Activated naive CD8-positive, alpha-beta T cell treated with anti-CD3 and anti-CD28 coated beads, Interleukin-2, amount 50 U/mL, for 16 hours (primary cell): ENCODE measurements at places on chromosomes 5 and 9.

- no peak for DNase-seq
These were observed 457.3 kb downstream of the RAB3C start for GRCh38 chr5:59040024-59040803.

GRCh38 chr9:20684875-20685696, 1.0 kb downstream of the FOCAD start:
- no peak for DNase-seq

DNA sequence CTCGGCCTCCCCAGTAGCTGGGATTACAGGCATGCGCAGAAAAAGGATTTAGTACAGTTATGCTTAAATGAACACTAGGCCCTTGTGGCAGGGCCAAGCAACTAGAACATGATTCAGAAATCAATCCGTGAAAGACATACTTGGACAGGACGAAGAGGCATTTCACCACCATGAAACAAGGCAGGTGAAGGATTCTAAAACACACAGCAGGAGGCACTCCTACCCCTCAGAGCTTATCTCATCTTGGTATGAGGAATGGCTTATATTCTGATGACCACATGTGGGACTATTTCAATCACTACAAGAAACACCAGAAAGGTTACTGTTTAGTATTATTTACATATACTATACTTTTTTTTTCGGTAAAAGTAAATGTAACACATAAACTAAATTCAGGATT, 15.7 kb downstream of the OR2S2 start:
- DNase-seq = no peak

DNA sequence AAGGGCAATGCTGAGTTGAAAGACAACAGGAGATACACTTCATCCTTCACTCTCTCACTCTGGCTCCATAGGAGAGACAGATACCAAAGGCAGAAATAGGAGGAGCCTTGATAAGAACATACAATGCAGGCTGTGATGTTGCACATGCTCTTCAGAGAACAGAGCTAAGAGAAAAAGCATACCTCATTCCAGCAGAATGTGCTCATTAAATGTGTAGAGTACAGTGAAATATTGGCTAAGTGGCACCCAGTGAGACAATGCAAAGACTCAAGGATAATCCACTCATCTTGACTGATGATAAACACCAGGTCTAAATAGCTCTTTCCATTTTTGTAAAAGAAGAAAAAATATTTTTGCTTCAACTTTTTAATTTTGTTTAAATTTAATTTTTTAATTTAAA, 139.7 kb downstream of the OR2K2 start:
- DNase-seq = no peak

GRCh38 chr5:104111632-104112031, 549.0 kb upstream of the NUDT12 start:
- no peak for DNase-seq

GRCh38 chr5:138947780-138948179, 72.6 kb upstream of the LRRTM2 start:
- DNase-seq = no peak

GRCh38 chr5:132325691-132326090, 31.5 kb downstream of the SLC22A4 start:
- no peak for DNase-seq

- DNase-seq = no peak
These were observed 667.2 kb downstream of the BRINP1 start for GRCh38 chr9:118701985-118702384.

- no peak for DNase-seq
These were observed 318.8 kb downstream of the PIK3R1 start for GRCh38 chr5:68534131-68534940.

- no peak for DNase-seq
These were observed 36.7 kb downstream of the PTPDC1 start for GRCh38 chr9:94120854-94121376.

- DNase-seq = no peak
These were observed 79.6 kb upstream of the RNU6ATAC start for GRCh38 chr9:134243778-134244467.

DNA sequence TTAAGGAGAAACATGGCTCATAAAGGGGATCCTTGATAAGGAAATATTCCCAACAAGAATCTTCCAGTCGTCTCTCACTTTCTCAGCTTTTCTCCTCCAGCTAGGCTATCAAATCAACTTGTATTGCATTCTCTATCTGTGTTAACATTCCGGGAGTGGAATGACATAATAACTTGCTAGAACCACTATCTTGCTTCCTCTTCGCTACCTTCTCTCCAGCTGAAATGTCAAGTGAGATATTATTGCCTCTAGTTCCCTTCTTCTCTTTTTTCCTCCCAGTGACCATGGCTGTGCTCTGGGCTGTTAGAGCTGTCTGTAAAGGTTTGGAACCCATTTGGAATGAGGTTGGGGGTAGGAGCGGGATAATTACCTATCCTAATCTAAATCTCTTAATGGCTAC, 1329.5 kb upstream of the WWC1 start:
- no peak for DNase-seq

GRCh38 chr5:161009194-161009593, 157.2 kb upstream of the ATP10B start:
- DNase-seq = no peak

DNA sequence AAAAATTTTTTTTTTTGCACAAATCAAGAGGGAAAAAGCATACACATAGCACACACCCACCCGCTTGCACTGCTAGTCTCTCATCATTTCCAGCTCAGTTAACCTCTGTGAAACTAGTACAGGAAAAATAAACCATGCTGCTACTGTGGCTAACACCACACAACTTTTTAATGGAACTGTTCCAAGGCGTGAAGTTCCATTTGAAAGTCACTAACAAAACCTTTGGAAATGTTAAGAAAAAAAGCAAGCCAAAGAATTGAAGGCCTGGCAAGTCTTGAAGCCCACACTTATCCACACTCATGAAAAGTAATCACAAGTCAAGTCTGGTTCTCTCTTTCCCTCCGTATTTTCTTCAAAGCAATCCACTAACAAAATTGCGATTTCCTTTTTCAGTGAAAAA, 116.3 kb downstream of the FANCC start:
- no peak for DNase-seq

- DNase-seq = no peak
These were observed 101.1 kb downstream of the RGS3 start for GRCh38 chr9:113564498-113565237.

GRCh38 chr5:169772256-169772655, 135.2 kb downstream of the DOCK2 start:
- no peak for DNase-seq

DNA sequence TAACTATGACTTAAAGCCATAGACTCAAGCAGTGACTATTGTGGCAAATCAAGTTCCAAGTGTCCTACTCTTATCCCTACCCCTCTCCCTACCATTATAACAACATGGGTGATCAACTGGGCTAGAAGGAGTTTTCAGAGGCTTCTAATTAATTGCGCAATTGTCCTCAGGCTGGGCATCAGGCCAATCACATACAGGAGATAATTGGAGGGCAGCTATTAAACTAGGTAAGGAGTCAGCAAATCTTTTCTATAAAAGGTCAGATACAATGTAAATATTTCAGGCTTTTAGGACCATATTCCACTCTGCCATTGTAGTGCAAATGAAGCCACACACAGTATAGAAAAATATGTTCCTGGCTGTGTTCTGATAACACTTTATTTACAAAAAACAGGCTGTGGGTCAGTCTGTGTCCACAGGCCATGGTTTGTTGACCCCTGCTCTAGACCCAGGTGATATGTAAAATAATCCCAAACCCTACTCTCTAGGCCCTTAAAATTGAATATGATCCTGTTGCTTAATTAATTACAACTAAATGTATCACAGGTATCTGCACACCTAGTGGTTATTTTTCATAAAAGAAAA, 141.4 kb upstream of the PIK3R1 start:
- DNase-seq = no peak

- DNase-seq = no peak
These were observed 27.6 kb downstream of the LEAP2 start for GRCh38 chr5:132901036-132901435.

GRCh38 chr5:174608631-174609097, 115.7 kb upstream of the MSX2 start:
- DNase-seq = no peak

DNA sequence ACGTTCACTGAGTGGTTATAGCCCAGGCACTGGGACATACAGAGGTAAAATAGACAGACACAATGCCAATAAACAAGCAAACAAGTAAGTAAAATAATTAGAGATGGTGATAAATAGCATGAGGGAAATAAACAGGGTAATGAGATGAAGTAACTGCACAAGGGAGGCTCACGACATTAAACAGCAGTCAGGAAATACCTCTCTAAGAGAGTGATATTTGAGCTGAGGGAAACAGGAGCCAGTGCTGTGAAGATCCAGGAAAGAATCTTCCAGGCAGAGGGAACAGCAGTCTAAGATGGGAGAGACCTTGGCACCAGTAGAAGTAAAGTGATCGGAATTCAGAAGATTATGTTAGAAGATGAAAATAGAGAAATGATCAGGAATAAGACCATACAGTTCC, 279.4 kb downstream of the HINT1 start:
- DNase-seq = no peak

- DNase-seq = no peak
These were observed 81.9 kb downstream of the DMRTA1 start for GRCh38 chr9:22528485-22528884.

DNA sequence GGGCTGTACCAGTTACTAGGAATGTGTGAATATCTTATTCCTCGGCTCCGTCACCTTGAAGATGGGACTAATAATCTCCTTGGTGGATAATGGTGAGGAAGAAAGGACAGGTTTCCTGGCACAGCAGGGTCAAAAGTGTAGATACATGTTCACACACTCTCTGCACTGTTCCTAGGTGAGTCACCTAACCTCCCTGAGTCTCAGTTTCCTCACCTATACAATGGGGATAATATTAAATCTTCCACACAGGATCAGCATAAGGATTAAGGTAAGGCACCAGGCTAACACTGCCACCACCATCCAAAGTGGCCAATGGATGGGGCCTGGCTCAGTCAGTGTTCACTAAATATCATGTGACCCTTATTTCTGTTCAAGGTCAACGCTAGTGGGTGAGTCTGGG, 66.9 kb downstream of the PSMB7 start:
- DNase-seq = no peak

DNA sequence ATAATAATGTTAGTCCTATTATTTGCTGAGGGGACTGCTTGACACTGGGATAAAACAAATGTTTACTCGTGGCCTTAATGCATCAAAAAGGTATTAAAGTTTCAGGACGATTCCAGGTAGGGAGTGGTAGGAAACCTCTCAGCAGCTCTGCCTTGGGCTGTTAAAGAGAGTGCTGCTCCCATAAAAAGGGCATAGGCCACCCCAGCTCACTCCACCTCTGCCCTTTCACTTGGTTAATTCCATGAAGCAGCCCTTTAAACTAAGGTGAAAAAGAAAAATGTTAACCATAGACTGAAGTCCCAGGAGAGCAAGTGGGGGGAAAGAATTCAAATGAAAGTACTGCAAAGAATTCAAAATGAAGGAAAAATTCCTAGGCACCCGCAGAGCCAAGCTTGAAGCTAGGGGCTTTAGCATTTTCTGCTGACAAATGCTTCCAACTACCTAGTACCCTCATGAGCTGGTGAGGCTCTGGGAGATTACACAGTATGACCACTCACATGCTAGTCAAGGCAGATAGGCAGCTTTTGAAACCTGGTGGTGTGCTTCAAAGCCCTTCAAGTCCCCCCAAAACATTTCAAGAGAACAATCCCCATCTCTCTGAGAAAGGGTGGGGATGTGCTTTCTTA, 8.5 kb downstream of the KLF9 start:
- no peak for DNase-seq

- DNase-seq = no peak
These were observed 3.9 kb downstream of the RASGRF2 start for GRCh38 chr5:80963966-80964481.

DNA sequence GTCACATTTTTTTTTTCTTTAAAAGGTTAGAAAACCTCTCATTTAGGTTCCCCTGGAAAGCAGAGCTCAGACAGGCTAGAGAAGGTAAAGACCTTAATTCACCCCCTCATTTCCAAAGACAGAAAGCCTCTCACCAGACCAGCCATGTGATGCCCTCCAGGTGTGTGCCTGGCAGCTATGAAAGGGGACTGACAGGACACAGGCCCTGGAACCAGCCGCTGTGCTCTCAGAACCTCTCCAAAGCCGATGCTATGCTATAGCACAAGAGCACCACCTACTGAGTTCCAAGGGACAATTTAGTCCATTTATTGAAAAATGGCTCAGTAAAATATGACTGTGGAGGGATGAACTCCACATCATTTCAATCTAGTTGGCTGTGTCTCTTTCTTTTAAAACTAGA, 48.8 kb downstream of the FANCC start:
- no peak for DNase-seq

- no peak for DNase-seq
These were observed 5.2 kb downstream of the MEF2C start for GRCh38 chr5:88877826-88878225.

DNA sequence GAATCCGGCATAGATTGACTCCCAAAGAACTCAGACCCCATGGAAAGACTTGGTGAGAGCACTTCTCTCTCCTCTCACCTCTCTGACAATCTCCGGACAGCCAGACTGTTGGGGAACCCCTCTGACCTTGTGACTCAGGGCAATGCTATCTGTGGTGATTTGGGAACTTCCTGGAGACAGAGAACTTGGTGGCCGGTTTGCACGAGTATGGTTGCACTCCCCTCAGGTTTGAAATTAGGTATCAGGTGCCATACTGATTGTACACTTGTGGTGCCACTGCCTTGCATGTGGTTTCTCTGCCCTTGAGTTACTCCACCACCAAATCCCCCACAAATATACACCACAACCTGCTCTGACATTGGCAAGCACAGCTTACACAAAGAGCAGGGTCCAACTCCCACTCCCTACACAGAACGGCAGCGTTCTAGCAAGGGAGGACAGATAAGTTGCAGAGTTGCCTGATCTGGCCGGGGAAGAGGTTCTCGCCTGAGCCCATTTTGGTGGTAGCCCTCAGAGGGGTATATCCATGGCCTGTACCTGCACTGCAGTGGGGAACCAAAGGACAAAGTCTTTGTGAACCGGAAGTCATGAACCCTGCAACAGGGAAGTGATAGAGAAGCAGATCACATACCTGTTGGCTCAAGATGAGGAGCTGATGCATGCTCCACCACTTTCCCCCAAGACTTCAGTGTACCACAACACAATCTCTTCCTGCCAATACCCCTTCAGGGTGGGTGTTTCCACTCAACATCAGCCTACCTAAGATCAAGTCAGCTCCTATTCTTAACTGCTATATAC, 255.1 kb downstream of the MCTP1 start:
- no peak for DNase-seq

GRCh38 chr9:13410566-13411031, 131.1 kb upstream of the MPDZ start:
- no peak for DNase-seq

GRCh38 chr5:29193972-29194371, 1999.5 kb upstream of the CDH6 start:
- no peak for DNase-seq

GRCh38 chr9:125119643-125120286, 23.6 kb downstream of the SCAI start:
- no peak for DNase-seq
